ENCODE measurements at places on chromosomes 12 and 14.

- DNase-seq = no peak
These were observed 51.1 kb upstream of the SLC8A3 start for GRCh38 chr14:70239802-70240201.

DNA sequence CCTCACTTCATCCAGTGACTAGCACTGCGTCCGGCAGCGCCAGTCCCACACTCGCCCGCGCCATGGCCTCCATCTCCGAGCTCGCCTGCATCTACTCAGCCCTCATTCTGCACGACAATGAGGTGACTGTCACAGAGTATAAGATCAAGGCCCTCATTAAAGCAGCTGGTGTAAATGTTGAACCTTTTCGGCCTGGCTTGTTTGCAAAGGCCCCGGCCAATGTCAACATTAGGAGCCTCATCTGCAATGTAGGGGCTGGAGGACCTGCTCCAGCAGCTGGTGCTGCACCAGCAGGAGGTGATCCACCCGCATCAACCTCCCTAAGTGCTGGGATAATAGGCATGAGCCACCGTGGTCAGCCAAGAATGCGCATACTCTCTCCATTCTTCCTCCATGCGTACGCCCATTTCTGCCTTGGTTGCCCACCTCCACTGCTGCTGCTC is 59.9 kb downstream of the IRF2BPL start:
- DNase-seq = no peak

DNA sequence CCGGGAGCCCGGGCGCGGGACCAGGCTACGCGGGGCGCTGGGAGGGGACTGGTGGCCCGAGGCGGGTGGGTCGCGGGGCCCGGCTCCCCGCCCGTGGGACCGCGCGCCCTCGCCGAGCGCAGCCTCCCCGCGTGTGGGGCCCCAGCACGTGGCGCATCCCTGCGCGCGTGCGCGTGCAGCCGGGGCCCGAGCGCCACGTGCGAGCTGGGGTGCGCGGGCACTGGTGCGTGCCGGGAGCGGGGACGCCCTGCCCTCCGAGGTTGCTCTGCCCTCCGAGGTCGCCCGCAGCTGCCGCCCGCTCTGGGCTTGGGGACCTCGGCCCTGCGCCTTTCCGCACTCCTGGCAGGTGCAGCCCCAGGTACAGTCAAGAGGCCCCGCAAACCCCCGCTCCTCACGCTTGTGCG is 365 bp upstream of the CCDC88C start:
- peak; percentile 81 for DNase-seq

GRCh38 chr14:24416254-24416931 is 13.1 kb downstream of the CBLN3 start:
- DNase-seq = no peak

- no peak for DNase-seq
These were observed 16.5 kb upstream of the SEL1L start for GRCh38 chr14:81550001-81550637.

- DNase-seq = no peak
These were observed 12.3 kb downstream of the ABCD4 start for GRCh38 chr14:74290415-74290814.

DNA sequence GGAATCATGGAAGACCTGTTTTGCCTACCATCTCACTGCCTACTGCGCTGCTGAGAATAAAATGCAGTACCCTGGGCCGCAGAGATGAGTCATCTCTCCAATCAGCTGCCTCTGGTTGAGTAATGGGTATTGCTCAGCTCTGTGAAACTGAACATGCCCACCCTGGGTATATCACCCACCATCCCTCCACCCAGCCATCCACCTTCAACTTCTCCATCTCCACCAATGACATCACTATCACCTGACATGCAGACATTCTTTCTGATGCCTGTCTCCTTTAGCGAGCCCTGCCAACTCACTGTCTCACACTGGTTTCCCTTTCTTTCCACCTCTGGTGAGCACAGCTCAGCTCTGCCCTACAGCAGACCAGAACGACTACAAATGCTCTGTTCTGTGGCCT is 33.6 kb downstream of the E2F7 start:
- no peak for DNase-seq

- DNase-seq = no peak
These were observed 1.7 kb upstream of the SLC38A2 start for GRCh38 chr12:46374310-46374709.

DNA sequence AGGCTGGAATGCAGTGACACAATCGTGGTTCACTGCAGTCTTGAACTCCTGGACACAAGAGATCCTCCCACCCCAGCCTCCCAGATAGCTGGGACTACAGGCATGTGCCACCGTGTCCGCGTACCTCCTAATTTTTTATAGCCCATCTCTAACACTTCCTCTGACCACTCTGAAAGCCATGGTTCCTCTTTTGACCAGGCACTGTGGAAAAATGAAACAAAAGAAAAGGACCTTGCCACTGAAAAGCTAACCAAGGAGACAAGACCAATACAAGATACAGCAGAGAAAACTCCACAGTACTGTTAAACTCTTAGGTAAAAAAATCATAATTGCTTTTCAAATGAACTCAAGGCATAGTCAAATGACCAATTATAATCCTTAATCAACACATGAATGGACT is 233.3 kb downstream of the NEDD1 start:
- DNase-seq = no peak

- DNase-seq = no peak
These were observed 36.3 kb upstream of the STK38L start for GRCh38 chr12:27207615-27208413.

GRCh38 chr12:3325736-3326135 is 165.3 kb upstream of the PRMT8 start:
- no peak for DNase-seq

DNA sequence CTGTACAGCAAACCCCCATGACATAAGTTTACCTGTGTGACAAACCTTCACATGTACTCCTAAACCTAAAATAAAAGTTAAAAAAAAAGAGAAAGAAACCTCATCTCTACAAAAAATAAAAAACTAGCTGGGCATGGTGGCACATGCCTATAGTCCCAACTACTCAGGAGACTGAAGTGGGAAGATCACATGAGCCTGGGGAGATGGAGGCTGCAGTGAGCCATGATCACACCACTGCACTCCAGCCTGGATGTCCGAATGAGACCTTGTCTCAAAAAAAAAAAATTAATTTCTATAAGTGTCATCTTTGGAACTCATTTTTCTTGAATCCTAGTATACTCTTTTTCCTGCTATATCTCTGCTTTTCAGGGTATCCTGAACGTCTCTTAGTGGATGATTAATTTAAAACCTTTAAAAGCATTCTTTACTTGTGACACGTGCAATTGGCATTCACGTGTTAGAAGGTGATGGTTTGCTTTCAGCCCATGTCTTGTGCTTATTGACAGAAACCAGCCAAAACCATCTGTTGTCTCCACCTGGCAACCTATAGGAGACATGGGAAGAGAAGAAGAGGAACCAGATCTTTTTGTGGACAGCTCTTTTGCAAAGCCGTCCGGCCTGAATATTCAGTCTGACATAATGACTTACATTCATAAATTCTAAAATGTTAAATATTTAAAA is 30.6 kb upstream of the PPFIBP1 start:
- no peak for DNase-seq

DNA sequence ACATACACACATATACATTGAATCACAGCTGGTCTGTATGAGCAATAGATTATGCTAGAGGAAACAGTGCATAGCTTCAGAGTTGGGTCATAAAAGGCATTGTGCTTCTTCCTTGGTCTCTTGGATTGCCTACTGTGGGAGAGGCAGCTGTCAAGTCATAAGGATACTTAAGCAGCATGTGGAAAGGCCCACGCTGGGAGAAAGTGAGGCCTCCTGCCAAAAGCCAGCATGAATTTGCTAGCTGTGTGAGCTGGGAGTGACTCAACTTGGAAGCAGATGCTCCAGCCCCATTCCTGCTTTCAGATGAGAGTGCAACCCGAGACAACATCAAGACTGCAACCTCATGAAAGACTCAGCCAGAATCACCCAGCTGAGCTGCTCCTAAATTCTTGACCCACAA is 311.9 kb upstream of the TBX3 start:
- DNase-seq = no peak

GRCh38 chr12:76178452-76178851 is 94.0 kb upstream of the NAP1L1 start:
- DNase-seq = no peak

- no peak for DNase-seq
These were observed 12.6 kb upstream of the SERPINA3 start for GRCh38 chr14:94599656-94600004.

Data from naive B cell (primary cell).